Right ventricle myocardium inferior (tissue), 1 donor: ENCODE measurements at places on chromosomes 5 and 9.

DNA sequence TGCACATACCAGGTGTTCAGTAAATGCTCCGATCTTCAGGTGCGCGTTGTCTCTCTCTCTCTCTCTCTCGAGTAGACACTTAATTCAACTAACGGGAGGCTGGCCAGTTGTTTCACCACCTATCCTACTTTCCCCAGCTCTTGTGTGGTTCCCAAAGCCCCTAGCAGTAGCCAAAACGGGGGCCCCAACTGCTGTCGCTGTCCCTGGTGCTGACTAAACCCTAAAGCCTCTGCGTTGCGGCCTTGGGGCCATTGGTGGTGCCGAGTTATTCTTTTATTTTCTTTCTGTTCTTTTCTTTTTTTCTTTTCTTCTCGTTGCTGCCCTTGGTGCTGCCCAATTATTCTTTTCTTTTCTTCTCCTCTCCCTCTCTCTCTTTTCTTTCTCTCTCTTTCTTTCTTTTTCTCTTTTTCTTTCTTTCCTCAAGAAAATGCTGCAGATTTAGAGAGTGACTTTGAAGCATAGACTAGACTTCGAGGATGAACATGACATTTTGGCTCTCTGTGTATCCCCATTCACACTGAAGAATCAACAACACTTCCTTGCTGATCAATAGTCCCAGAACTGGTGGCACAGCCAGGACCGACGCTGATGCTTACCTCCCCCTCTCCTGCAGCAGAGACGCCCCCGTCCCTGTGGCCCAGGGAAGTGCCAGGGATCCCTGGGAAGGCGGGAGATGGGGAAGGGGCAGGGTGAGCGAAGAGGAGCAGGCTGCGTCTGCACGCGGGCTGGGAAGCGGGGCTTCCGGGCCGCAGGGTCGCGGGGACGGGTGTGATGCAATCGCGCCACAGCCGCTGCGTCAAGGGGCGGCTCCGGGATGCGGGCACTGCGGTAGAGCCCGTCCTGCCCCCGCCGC lies at the start of gene FBLL1:
TSS of gene FBLL1 (plus strand) at position 785 of the 853 bp plus-strand sequence. CDS start 200 bp downstream, outside the sequence.
- DNase-seq = no peak

DNA sequence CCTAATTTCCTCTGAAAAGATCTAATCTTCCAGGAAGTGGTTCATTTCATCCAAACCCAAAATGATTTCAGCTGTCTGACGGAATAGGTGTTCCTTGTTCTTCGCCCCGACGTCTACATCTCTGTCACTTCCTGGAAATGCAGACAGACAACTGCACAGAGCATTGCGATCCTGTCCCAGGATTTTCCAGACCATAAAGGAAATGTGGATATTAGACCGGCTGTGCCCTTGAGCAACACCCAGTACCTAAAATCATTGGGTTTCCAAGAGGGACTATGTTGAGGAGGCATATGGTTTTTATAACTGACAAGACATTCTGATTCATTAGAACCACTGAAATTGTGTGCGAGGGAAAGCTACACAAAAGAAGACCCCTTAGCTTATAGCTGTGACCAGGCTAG lies 74.2 kb downstream of the MSX2 start:
- DNase-seq = no peak

- no peak for DNase-seq
Observed at GRCh38 chr5:45094876-45095440, 286.2 kb downstream of the MRPS30 start.

GRCh38 chr5:115949096-115949495 lies 13.2 kb upstream of the LVRN start:
- DNase-seq = no peak

DNA sequence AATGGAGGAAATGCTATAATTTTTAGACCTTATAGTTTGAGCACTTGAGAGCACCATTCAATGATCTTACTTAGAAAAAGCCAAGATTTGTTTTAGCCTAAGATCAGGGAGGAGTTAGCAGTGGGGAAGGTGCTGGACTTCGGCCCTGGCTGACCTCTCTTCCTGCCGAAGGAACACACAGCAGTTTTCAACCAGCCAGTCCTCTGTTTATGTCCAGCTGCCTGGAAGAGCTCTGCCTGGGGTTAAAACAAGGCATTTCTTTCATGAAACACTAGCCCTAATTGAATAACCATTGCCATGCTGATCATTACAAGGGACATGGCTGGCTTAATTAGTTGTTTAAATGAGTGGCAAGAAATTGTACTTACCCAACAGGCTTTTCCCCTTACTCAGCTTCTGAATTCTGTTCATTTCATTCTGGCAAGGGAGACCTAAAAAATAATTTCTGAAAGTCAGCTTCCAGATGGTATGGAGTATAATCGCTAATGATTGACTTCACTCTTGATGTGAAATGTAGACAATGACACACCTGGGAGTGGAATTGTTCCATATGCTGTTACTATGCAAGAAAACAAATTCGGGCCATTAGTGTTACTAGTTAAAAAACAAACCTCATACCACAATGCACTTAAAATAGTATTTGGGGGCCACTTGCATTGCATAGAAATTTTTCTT lies 514.2 kb downstream of the SPOCK1 start:
- DNase-seq = no peak

GRCh38 chr5:3825531-3826451 lies 230.2 kb downstream of the IRX1 start:
- DNase-seq = no peak
